ENCODE measurements at places on chromosomes 16 and 17. TPM values are rescaled to one million over a fixed set of nuclear protein-coding genes. Genes with fewer than 3 reads are reported as not detected.

DNA sequence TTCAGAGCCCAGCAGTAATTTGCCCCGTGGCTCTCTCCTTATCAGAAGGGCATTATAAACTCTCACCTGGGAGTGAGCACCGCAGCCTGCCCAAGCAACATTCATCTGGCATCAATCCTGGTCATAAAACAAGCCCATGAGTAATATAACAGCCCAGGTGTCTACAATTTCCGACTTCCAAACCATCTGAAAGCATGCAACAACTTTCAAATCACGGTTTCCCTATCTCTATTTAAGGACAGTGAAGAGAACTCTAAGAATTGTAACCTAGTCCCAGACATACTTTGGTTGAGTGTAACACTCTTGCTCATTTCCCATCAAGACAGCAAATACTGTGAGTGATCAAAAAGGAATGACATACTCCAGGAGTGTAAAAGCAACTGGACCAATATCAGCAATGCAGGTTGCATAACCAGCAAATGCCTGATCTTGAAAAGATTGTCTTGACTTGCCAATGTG is 487.4 kb upstream of the SOX9 start:
- no peak for DNase-seq

DNA sequence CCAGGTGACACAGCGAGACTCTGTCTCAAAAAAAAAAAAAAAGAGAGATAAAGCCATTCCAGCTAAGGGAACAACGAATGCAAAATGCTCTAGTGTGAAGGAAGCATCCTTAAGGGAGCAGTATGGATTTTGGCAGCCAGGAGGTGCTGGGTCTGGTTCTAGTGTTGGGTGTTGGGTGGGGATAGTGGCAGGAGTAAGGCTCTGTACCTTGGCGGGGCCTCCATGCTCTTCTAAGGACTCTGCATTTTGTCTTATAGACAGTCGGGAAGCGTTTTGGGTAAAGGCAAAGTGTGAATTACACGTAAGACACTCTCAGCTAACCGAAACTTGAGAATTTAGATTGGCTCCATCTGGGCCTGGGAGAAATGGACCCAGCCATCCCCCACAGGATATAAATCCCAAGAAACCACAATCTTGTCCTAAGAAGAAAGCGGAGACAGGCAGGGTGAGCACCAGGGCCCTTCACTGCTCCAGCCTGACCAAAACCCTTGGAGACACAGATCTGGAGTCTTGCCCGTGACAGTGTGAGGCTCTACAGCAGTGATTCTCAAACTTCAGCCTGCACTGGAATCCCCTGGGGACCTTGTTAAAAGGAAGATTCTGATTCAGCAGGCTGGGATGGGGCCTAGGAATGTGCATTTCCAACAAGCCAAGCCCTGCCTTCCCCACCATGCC is 33.1 kb upstream of the PHB1 start:
- no peak for DNase-seq

Gene SBK1
- total RNA-seq: 0.30 TPM

DNA sequence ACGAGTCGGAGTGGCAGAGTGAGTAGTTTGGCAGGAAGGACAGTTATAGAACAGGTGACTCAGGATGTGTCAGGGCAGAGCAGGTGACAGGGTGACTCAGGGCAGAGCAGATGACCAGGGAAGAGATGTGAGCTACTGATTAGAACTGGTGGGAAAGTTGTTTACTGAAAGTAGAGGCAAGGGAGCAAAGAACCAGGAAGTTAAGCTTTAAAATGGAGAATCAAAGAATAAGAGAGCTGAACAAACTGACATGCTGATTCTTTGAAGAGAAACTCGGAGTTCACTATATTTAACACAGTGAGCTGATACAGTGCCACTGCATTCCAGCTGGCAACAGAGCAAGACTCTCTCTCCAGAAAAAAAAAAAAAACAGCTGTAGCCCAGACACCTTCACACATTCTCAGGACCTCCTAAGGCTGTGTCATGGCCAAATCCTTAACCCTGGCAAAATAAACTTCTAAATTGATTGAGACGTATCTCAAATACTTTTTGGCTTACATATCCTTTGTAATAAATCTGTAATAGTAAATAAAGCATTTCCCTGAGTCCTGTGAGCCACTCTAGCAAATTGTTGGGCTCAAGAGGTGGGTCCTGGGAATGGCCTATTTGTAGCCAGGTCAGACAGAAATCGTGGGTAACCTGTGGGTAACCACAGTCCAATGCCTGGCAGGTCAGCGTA is 12.3 kb upstream of the UBE2I start:
- no peak for DNase-seq

GRCh38 chr16:23318639-23319038 is 16.5 kb downstream of the SCNN1B start:
- DNase-seq: no peak

Gene KRTAP3-3
- total RNA-seq: not detected

Gene RNFT1
- total RNA-seq: 9.2 TPM

DNA sequence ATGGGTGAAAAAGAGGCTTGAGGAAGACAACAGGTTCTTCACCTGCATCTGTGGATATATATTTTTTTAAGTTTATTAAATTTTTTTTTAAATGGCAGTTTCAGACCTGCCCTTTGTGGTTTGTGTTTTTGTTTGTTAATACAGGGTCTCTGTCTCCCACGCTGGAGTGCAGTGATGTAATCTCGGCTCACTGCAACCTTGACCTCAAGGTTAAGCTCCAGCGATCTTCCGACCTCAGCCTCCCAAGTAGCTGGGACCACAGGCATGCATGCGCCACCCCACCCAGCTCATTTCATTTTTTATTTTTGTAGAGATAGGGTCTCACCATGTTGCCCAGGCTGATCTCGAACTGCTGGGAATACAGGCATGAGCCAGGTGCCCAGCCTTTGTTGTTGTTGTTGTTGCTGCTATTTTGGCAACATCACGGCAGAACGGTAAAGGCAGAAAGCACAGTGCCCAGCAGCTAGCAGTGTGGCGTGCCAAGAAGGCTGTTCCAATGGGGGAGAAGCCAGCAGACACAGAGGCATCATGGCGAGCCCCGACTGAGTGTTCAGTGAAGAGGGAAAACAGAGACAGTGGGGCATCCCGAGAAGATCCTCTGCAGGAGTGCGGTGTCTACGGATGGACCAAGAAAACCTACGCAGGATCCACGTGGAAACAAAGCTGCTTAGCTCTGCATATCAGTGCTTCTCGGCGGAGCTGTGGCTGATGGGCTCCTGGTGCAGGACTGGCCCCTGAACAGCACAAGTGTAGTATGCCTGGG is 19.6 kb downstream of the TMC6 start:
- no peak for DNase-seq

DNA sequence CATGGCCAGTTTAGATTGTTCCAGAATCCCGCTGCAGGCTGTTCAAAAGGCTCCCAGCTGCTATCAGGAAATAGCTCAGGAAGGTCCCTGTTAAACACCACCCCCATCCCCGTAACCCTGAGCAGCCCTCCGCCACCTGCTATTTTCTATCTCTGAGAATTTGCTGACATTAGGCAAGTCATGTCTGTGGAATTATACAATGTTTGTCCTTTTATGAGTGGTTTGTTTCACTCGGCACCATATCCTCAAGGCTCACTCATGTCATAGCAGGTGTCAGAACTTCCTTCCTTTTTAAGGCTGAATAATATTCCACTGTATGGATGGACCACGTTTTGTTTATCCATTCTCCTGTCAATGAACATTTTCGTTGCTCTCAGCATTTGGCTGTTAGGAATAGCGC is 164.3 kb upstream of the FOXF1 start:
- no peak for DNase-seq

- DNase-seq: no peak
Observed at GRCh38 chr17:28700278-28700677, 11.4 kb downstream of the PROCA1 start.

Gene ARHGAP23
- 41.0 TPM for total RNA-seq

- DNase-seq: no peak
Observed at GRCh38 chr17:68709461-68709860, 108.3 kb upstream of the FAM20A start.

- no peak for DNase-seq
Observed at GRCh38 chr16:50425648-50426047, 56.9 kb upstream of the BRD7 start.

GRCh38 chr17:30378241-30378824 is 394 bp upstream of the CPD start:
- no peak for DNase-seq

DNA sequence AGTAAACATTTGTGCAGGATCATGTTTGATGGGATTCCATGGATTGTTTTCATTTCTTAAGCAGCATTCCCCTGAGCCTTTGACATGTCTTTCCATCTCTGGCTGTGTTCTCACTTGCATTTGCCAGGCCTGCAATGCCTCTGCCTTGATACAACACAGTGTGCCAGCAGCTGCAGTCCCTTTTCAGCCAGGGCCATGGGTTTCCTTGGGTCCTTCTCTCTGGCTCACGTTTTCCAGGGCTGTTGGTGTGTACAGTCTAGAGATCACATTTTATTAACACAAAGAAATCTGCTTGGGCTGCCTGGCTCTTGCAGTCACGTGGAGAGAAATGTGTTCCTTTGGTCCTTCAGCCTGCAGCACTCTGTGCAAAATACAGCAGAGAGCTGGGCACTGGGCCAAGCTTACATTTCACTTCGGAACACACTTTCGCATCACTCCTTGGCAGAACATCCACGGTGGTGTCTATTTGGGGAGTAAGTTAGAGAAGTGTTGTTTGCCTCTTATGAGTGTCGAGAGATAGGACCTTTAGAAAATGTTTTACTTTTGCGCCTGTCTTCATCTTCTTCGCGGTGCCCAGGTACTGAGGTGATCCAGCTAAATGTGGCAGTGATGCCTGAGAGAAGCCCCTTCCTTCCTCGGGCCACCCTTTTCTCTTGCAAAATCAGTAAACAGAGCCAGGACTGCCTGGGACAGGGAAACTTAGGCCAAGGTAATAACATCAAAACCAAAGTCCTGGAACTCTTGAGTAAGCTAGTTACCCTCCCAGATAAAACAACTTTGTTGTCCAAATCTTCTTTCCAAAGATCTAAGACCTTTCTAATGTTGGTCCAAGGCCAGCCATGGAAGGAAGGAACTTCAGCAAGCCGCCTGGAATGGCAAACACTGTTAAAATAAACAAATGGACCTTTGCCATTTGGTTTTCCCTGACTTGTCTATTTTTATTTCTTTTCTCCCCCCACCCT is 20.9 kb downstream of the HLF start:
- peak; percentile 95 for DNase-seq

Gene MPV17L
- 5.9 TPM for total RNA-seq

- no peak for DNase-seq
Observed at GRCh38 chr16:85673529-85674417, 15.0 kb downstream of the GINS2 start.

- no peak for DNase-seq
Observed at GRCh38 chr17:40447806-40448205, 4.6 kb downstream of the IGFBP4 start.

Gene FA2H
- total RNA-seq: 20.8 TPM

Gene WFDC1
- total RNA-seq: 4.2 TPM

GRCh38 chr17:43898446-43898845 is 8.9 kb downstream of the MPP2 start:
- no peak for DNase-seq

Gene EPN3
- 0.22 TPM for total RNA-seq

DNA sequence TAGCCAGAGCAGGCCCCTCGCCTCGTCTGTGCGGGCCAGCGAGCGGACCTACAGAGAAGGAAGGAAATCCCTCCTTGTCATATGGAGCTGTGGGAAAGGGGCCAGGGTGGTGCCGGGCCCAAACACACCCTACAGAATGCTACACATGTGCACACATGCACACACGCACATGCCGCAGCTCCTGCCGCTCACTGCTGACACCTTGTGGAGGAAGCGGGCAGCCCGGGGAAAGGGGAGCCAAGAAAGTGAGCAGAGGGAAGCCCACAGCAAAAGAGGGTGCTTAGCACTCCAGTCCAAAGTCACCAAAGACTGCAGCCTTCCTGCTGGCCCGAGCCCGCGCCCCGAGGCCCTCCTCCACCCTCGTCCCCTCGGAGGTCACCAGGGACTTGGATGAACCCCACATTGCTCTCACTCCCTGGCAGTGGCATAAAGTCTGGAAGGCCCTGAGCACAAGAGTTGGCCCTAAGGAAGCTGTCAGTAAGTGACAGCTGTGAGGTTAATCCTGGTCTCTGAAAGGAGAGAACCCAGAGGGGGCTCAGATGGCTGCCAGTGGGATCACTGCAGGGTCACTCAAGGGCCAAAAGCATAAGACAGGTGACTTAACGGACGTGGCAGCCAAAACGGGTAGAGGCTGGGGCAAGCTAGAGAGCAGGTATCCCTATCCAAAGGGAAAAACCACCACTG is 68.2 kb downstream of the MYO18A start:
- DNase-seq: peak; percentile 60

GRCh38 chr16:65574326-65574966 is 452.6 kb upstream of the CDH11 start:
- DNase-seq: no peak

Gene PALB2
- 11.3 TPM for total RNA-seq

Gene KATNIP
- total RNA-seq: 29.1 TPM

Gene TEX19
- total RNA-seq: not detected

DNA sequence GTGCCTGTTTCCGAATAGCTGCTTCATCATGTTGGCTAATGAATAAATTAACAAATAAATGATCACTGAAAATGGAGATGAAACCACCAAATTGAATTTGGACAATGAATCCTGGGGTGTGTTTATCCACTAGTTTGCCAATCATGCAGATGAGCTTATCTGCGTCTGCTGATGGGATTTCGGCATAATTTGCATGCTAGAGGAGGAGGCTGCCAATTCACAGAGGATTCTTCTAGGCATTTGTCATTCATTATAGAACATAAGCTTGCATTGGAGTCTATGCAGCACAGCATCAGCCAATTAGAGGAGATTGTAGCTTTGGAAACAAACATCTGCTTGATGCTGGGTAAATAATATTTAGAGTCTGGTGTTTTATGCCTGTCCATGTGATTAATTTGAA is 123.1 kb downstream of the NPIPB5 start:
- no peak for DNase-seq

GRCh38 chr16:2507052-2507659 is 6.6 kb upstream of the ATP6V0C start:
- no peak for DNase-seq

GRCh38 chr16:86497551-86498021 is 12.7 kb upstream of the FOXF1 start:
- DNase-seq: no peak

GRCh38 chr16:1154291-1154886 is 1.5 kb downstream of the CACNA1H start:
- DNase-seq: no peak

Gene TNFRSF13B
- total RNA-seq: not detected

Gene CSH1
- total RNA-seq: not detected

Gene FBXW10
- not detected for total RNA-seq

DNA sequence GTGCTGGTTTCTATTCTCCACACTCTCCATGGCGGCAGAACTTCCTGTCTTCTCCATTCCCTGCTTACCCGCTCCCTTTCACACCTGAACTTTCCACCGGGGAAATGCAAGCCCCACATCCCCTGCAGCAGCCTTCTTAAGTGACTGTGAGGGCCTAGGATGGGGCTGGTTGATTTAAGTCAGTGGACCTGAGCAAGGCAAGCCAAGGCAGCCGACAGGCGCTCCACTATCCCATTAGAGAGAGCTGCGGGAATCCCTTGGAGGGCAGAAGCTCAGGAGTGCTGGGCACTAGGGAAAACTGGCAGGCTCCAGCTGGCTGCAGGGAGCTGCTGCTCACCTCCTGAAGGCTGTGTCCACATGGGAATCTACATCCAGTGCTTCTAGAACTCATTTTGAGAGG is 36.1 kb upstream of the SLC25A19 start:
- no peak for DNase-seq

Measured in tibial nerve (tissue), 4 donors.